NCI-H146 (cell line): ENCODE measurements at places on chromosomes 4 and X.

GRCh38 chr4:188127214-188127874, 11.9 kb upstream of the TRIML1 start:
- no peak for DNase-seq

DNA sequence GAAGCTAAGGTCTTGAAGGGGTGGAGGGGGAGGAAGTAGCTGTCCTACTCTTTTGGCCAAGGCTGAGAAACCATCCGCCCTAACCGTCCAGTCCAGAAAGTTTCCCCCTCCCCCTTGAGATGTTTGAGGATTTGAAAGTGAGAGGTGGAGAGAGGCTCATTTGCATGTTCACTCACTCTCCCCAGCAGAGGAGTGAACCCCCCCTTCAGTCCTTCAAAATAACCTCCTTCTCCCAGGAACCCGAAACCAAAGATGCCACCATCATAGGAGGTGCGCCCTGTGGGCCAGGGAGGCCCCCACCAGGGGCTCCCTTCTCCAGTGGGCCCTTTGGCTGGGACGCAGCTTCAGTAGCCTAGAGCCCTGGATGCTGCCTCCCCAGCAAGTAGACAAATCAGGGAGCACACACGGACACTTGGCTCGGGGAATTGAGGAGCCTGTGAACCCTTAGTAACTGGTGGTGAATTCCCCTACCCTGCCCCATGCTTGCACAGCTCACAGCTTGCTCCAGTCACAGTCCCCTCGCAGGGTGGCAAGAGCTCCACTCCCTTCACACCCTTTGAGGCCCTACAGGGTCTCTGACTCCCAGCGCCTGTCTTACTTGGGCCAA, 25.6 kb downstream of the ELF4 start:
- DNase-seq = no peak

DNA sequence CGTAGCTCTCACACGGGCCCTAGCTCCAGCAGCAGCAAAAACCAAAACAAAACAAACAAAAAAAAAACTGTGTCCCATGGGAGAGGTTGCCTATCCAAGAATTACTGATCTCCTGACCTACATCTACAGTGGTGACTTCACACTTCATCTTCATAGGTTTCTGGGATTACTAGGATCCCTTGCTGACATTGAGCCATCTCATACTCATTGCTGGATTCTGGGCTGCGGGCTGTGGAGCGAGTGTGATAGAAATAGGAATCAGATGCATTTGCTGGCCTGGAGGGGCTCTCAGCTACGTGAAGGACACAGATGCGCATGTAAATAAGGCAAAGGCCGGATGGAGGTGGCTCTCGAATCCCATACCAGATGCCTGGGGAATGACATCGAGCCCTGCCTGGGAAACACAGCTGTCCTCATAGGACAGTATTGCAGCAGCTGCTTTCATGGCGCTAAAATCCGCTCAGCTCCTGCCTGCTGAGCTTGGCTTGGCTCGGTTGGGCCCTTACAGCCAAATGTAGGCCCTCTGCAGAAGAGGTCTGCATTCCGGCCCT, 41.7 kb downstream of the CNGA2 start:
- DNase-seq = no peak

- DNase-seq = no peak
These were observed 115.7 kb downstream of the NDST4 start for GRCh38 chr4:114997576-114998247.

DNA sequence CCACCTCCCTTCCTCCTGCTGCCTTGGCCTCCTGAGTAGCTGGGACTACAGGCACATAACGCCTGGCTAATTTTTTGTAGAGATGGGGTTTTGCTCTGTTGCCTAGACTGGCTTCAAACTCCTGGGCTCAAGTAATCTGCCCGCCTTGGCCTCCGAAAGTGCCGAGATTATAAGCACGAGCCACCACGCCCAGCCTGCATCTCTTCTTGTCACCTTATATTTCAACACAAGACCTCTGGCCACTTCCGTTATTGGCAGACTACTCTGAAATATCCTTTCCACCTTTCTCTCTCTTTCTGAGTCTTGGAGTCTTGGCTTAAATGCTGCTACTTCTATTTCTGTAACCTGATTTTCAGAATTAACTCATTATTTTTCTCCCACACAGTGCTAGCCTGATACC, 5.6 kb downstream of the KIAA0232 start:
- DNase-seq = no peak

DNA sequence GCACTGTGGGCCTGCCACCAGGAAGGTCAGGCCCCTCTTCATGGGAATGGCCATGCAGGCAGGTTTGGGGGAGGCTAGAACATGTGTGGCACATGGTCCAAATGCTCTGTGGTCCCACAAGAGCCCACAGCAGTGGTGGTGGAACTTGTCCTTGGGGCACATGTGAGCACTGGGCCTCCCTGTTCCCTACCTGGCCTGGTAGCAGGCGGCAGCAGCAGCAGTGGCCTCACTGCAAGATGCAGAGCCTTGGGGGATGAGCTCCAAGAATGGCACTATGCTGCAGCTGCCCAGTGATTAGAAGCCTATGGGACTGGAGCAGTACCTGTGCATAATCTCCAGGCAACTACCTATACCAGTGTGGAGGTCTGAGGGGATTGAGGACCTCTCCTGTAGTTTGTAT, 197.0 kb upstream of the DCAF8L1 start:
- no peak for DNase-seq

GRCh38 chr4:25313201-25313895, 774 bp downstream of the ZCCHC4 start:
- peak; percentile 8 for DNase-seq

- DNase-seq = no peak
These were observed 30.1 kb downstream of the HAND2 start for GRCh38 chr4:173499658-173500535.

DNA sequence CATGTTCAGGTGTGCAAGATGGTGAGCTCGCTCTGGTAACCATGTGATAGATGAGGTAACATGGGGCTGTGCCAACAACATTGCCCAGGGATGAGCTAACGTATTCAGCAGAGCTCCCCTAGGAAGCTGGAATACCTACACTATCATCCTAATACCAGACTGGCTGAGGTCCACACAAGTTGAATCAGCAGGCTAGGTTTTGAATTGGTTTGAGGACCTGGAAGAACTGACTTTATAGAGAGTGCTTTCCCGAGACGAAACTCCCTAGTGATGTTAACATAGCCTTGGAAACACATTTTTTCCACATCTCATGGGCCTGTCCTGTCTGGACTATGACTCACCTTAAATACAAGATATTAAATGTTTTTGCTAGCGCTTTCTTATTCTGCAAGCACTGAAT, 56.7 kb downstream of the IGFBP7 start:
- DNase-seq = no peak

- no peak for DNase-seq
These were observed 48.0 kb upstream of the SOD3 start for GRCh38 chr4:24747234-24747975.

GRCh38 chr4:101621120-101621519, 169.4 kb upstream of the BANK1 start:
- DNase-seq = no peak

- no peak for DNase-seq
These were observed 35.0 kb upstream of the MXD4 start for GRCh38 chr4:2296631-2297601.

GRCh38 chrX:112163906-112164305, 81.3 kb upstream of the TRPC5 start:
- no peak for DNase-seq

- no peak for DNase-seq
These were observed 196.3 kb upstream of the MAB21L2 start for GRCh38 chr4:150385606-150386005.

DNA sequence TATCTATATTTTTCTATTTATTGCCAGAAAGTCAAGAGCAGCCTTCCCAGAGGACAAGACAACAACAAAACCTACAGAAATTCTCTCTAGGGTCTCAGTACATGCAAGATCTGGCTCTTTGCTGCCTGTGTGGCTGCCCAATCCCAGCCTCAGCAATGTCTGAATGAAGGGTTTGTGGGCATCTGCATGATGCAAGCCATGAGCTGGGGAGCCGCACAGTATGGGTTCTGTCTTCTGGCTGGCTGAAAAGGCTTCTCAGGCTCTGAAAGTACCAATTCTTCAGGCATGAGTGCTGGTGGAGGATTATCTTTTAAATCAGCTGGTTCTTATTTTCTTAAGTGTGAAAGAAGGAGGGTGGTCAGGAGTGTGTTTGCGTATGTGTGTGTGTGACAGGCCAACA, 104.6 kb downstream of the PDGFRA start:
- DNase-seq = no peak

GRCh38 chr4:13159041-13159620, 325.0 kb downstream of the RAB28 start:
- no peak for DNase-seq

- no peak for DNase-seq
These were observed 58.0 kb upstream of the FMR1 start for GRCh38 chrX:147853701-147854100.

GRCh38 chr4:70818173-70818855, 21.4 kb downstream of the GRSF1 start:
- no peak for DNase-seq

GRCh38 chr4:137425281-137425680, 107.0 kb downstream of the PCDH18 start:
- no peak for DNase-seq

- no peak for DNase-seq
These were observed 245.6 kb downstream of the THOC2 start for GRCh38 chrX:123487236-123487635.

GRCh38 chr4:4921077-4921476, 61.6 kb downstream of the MSX1 start:
- DNase-seq = no peak

DNA sequence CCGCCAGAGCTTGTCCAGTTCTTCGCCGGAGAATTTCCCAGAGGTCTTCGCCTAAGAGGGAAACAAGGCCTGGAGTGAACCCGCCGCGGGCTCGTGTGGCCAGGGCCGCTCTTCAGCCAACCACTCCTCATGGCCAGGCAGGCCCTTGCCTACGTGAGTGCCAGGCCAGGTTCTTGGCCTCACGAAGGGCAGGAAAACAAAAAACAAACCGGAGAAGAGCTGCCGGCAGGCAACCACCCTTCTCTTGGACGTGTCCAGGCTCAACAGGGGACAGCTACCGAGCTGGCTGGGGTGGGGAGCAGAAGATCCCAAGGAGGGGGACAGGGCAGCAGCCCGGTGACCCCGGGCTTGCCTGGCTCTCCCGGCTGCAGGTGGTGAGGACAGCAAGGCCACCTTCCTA, 13.3 kb downstream of the LRPAP1 start:
- DNase-seq = no peak

DNA sequence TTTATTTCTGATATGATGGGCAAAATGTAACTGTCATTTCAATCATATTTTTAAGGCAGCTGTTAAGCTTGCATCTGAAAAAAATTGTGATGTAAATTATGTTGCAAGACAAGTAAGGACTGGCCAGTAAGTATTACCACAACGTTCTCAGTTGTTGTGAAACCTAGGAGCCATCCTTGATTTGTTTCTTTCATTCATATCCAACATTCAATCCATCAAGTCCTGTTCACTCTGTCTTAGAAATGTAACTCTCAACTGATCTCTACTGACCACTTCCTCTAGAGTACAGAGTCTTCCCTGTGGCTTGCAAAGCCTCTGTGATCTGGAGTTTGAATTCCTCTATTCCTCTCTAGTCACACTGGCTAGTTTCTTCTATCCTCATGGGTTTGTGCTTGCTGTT, 161.4 kb upstream of the MAD2L1 start:
- DNase-seq = no peak

DNA sequence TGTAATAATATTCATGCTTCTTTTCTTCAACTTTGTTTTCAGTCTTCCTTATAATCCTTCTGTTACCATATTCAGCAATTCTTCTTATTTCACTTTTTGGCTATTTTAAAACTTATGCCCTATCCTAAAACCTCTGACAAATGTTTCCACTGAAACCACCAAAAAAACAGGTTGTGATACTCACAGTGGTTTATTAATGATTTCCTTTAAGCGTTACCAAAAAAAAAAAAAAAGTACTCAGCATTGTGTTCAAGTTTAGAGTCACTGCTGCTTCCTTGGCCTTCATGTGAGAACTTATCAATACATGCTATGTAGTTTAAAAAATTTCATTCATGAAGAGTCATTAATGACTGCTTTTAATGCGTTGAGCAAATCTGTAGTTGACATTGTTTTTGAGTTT, 35.4 kb upstream of the UGT2A3 start:
- DNase-seq = no peak

- peak; percentile 0 for DNase-seq
These were observed 850.4 kb upstream of the FRG1 start for GRCh38 chr4:189090174-189090814.

DNA sequence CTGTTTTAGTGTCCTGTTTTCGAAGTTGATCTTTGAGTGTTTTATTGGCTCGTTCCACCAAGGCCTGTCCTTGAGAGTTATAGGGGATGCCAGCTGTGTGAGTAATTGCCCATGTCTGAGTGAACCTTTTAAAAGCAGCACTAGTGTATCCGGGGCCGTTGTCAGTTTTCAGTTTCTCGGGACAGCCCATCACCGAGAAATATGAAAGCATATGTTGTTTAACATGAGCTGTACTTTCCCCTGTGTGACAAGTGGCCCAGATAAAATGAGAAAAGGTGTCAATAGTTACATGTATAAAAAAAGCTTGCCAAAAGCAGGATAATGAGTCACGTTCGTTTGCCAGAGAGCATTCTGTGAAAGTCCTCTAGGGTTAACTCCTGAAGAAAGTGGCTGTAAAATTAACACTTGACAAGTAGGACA, 48.6 kb upstream of the RASSF6 start:
- no peak for DNase-seq

DNA sequence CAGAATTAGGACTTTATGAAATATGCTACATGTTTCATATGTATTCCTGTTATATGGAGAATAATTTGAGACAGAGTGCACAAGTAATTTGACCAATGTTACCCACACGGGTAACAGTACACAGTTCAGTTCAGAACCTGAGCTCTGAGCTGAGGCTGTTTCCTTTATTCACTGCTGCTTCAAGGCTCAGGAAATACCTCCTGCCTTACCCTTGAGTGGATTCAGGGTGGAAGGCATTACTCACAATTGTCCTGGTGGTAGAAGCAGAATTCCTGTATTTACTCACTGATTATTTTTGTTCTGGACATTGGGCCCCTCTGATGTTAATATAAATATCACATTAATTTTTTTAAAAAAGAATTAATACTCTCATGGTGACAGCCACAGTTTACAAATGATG, 73.5 kb upstream of the CAMK2D start:
- DNase-seq = no peak

DNA sequence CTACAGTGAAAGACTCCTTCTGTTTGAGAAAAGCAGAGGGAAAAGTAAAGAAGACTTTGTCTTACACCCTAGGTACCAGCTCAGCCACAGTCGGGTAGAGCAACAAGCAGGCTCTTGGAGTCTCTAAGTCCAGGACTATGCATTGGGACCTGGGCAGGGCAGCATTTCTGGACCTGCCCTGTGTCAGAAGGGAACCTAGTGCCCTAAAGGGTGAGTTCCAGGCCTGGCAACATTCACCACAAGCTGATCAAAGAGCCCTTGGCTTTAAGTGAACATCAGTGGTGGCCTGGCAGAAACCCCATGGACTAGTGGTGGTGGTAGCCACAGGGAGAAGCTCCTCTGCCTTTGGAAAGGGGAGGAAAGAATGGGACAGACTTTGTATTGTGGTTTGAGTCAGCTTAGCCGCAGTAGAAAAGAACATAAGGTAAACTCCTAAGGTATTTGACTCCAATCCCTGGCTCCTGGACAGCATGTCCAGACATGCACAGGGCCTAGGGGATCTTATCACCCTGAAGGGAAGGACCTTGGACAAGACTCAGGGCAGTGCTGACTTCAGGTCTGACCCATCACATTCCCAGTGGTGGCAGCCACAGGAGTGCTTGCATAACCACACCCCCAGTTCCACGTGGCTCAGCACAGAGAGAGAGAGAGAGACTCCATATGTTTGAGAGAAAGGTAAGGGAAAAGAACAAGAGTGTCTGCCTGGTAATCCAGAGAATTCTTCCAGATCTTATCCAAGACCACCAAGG, 32.6 kb downstream of the CCDC158 start:
- DNase-seq = no peak
